ENCODE measurements at places on chromosomes 6 and 20. TPM values are rescaled to one million over a fixed set of nuclear protein-coding genes. Genes with fewer than 3 reads are reported as not detected.

PGC gene
- total RNA-seq = not detected

TAAR8 gene
- total RNA-seq = not detected

BFSP1 gene
- total RNA-seq = 9.7 TPM

OR2B6 gene
- total RNA-seq = not detected

SLC13A3 gene
- not detected for total RNA-seq

PNPLA1 gene
- total RNA-seq = not detected

PNLDC1 gene
- not detected for total RNA-seq

TTK gene
- total RNA-seq = 63.1 TPM

ADGRB3 gene
- total RNA-seq = not detected

BNIP5 gene
- not detected for total RNA-seq

DNA sequence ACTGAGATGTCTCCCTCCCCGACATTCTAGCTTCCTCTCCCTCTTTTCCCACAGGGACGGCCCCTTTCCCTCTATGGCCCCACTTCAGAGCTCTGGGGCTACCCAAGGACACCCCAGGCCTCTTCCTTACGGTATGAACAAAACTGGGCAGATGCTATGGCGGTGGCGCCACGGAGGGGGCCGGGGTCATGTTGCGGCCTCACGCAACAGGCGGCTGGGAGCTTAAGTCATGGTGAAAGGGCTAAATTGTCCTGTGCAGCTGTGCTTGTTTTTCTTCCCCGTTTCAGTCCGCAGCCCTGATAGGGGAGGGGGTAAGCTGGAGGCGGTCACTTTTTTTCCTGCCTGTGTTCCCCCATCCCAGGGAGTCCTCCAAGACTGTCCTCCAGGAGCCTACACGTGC, 17.6 kb upstream of the KIAA1755 start:
- no peak for DNase-seq

GRCh38 chr6:169161572-169162167, 92.0 kb downstream of the THBS2 start:
- no peak for DNase-seq

DNA sequence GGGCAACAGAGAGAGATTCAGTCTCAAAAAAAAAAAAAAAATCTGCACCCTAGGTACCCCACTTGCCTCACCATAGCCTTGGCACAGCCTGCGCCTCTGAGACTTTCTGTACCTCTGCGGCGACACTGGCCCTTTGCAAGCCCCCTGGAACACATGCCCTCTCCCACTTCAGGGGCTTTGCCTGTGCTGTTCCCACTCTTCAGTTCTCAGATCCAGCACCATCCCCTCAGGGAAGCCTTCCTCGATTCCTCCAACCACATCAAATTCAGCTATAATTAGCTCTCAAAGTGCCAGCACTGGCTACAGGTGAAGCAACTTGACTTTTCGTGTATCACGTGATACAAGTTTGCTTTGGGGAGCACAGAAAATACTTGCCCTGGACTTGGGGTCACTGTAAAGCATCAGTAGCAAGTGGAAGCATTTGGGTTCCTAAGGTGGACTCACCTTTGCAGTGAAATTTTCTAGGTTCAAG, 2.1 kb upstream of the UBE2V1 start:
- DNase-seq = no peak

DNA sequence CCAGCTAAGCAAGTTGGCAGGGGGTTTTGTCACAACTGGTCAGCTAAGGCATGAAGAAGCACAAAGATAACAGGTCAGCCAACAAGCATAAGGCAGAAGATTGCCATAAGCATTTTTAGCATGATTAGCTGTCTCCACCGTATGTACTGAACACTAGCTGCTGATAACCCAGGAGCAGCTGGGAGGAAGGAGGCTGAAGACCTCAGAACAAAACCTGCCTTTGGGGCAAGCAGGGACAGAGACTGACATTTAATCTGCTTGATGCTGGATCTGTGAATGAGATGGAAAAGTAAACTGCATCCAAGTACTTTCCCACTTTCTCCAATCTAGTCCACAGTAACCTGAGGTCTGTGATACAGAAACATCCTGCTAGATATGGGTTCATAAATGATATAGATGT, 353.0 kb upstream of the MAP3K7 start:
- no peak for DNase-seq

- DNase-seq = no peak
Observed at GRCh38 chr20:8616792-8617191, 452.1 kb upstream of the PLCB4 start.

DNA sequence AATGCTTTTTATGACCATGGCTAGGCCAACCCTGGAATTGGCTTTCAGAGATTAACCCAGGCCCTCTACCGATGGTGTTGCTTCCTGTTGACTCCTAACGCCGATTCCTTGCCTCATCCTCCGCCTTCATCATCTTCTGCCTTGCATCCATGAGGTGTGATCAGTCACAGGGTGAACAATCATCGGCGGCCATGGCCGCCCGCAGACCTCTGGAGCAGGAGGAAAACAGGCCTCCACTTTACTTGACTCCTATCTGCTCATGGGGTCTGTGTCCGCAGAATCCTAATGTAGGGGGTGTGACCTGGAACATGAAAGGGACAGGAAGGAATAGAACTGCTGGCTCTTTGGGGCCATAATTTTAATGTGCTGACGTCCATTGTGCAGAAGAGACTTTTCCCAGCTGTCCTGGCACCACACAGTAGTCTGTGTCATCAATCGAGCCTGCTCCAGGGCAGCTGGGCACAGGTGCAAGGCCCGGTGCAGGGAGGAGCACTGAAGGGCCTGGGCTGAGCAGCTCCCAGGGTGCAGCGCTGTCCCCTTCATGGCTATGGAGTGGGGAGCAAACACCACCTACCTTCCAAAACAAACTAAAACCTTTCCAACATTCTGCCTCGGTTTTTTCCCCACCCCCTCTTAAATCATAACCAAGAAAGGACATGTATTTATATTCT, 8.0 kb downstream of the SLC22A3 start:
- DNase-seq = no peak

DNA sequence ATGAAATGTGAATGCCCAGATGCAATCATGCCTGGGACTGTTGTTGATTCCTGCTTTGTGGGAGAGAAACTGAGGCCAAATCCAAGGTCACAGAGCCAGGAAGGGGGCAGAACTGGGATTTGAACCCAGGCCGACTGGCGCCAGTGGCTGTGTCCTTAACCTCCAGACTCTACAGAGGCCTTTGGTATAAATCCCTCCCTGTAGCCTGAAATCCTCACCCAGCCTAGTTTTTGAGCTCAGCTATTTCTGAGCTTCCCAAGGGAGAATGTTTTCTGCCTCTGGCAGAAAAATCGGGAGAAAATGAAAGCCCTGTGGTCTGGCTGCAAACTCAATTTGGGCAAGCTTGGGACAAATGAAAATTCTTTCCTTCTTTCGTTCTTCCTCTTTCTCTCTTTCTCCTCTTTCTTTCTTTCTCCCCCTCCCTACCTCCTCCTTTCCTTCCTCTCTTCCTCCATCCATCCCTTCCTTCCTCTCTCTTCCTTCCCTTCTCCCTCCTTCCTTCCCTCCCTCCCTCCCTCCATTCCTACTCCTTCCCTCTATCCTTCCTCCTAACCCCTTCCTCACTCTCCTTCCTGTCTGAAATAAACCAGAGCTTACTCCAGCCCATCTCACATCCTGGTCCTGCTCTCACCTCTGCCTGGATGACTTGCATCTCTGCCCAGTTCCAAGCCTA, 34.9 kb downstream of the SNAI1 start:
- DNase-seq = no peak

- no peak for DNase-seq
Observed at GRCh38 chr20:46789339-46790028, 80.0 kb downstream of the SLC2A10 start.

GRCh38 chr20:34825530-34826362, at the start of gene NCOA6:
NCOA6 (minus strand) TSS chr20:34825651; CDS start chr20:34782355, 43,296 bp downstream.
- DNase-seq = peak; percentile 76

- no peak for DNase-seq
Observed at GRCh38 chr6:7153789-7154188, 46.0 kb downstream of the RREB1 start.

DNA sequence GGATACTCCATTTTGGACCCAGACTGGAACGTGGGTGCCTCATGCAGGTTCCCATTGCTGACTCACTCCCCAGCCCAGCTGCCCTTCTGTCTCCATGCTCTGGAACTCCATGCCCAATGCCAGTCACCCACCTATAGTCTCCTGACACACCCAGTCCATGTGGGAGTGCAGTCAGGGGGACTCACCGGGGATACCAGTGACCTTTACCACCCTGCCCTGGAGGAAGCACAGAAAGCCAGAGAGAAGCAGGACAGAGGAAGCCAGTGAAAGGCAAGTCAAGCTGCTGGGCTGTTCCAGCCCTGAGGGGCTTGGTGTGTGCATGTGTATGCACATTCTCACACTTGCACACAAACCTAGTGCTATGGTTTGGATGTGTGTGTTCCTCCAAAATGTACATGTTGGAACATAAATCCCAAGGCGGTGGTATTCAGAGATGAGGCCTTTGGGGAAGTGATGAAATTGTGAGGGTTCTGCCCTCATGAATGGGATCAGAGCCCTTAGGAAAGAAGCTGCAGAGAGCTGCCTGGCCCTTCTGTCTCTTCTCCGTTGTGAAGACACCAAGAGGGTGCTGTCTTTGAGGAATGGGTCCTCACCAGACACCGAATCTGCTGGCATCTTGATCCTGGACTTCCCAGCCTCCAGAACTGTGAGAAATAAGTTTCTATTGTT, 121.4 kb upstream of the MAFB start:
- no peak for DNase-seq

- DNase-seq = no peak
Observed at GRCh38 chr20:25225642-25226432, 22.0 kb upstream of the PYGB start.

- no peak for DNase-seq
Observed at GRCh38 chr6:20921578-20921977, 387.3 kb downstream of the CDKAL1 start.

DNA sequence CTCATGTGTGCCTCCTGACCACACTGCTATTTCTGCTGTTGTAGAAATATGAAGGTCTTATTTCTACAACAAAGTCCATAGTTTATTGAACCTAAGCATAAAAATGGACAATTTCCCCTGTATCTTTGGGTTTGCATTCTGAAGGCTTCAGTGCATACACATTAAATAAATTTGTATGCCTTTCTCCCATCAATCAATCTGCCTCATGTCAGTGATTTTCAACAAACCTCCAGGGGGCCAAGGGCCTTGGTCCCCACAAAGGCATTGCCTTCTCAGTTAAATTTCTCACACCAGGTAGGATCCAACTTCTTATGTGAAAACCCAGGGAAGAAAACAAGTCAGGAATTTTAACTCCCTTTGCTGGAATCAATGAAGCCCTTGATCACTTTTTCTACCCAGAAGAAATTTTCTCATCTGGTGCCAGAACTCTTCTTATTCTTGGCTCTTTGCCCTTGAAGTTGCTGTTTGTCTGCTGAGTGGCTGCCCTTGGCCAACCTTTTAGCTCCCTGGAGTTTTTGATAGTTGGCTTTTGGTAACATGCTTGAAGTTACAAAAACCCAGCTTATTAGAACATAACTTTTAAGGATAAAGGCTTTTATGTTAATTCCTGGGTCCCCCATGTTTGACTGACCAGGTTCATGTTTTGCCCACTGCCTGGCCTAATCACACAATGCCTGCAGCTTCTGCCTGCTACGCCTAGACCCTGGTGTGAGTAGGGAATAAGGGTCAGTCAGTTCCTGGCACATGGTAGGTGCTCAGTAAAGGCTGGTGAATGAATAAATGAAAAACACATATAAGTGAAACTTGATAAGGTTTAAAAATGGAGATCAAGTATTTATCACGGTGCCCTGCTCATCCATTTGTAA, 37.0 kb downstream of the SHLD1 start:
- no peak for DNase-seq

DNA sequence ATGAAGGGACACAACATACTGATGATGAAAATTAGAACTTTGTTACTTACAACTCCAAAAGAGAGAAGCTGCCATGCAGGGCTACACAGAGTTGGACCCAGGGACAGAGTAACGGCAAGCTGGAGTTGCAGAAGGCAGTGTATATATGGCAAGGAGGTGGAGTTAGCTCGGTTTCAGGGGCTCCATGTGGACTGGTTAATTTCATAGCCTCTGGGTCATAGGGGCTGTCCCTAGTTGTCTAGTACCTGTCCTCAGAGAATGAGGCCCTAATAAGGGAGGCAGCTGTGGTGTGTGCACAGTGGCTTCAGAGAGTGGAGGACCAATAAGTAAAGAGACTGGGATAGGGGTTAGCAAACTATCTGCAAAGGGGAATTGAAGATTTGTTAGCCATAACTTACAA, 7.9 kb upstream of the ZSCAN12 start:
- no peak for DNase-seq

- DNase-seq = no peak
Observed at GRCh38 chr6:91523511-91523910, 936.6 kb upstream of the MAP3K7 start.

DNA sequence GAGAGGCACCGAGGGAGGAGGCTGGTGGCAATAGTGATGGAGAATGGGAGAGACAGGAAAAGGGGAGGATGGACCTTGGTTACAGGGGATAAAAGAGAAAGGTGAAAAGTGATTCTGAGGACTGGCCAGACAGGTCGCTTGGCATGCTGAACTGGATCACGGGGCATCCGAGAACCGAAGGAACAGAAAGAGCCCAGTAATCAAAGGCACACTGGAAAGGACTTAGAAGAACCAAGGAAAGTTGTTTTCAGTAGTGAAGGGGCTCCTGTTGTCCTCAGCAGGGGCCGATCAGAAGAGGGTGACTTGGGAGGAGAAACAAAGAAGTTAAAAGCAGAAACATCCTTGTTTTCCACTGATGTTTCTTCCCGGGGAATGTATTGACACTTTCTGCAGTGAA, 18.9 kb downstream of the SYTL3 start:
- no peak for DNase-seq

GRCh38 chr20:14062171-14062570, 66.9 kb downstream of the MACROD2 start:
- DNase-seq = no peak

DNA sequence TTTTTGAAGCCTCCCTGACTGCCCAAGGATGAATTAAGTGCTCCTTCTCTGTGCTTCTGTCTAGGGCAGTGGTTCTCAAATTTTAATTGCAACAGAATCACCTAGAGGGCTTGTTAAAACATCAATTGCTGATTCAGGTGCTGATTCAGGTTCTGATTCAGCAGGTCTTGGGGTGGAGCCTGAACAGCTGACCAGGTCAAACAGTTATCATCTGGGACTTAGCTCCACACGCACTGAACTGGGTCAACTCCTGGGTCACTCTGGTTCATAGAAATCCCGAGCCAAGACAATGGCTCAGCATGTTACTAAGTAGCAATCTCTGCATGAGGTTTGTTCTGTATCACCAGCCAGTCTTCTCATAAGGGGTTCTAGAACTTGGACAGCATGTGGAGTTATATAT, 192.3 kb downstream of the GJA1 start:
- DNase-seq = no peak

DNA sequence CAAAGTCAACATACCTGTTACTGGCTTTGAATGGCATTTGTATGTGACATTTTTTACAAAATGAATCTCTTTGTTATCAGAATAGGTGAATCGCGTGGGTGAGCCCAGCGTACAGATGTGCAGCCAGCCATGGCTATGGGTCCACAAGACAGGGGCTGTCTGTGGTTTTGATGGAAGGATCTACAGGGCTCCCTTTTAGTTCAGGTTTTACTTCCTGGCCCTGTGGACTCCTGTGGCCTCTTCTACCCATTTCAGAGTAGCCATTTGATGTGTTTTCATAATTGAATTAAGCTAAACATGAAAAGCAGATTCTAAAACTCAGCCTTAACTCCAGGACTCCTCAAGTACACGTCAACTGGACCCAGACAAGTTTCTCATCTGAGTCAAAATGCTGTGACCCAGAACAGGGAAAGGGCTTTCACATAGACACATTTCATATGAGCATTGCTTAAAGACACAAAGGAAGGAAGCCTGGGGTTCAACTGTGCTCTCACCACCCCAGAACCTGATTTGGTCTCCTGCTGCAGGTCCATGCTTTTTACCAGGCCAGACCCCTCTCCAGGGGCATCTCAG, 105.3 kb upstream of the NAA20 start:
- DNase-seq = no peak

GRCh38 chr20:50130995-50131394, 18.0 kb upstream of the UBE2V1 start:
- DNase-seq = no peak
